ENCODE measurements at places on chromosomes 1 and 21.

GRCh38 chr21:31294691-31295090, 49.4 kb downstream of the TIAM1 start:
- no peak for DNase-seq

- DNase-seq, result peak; percentile 40
Measured at GRCh38 chr1:30929135-30929889, 20.8 kb upstream of the SDC3 start.

DNA sequence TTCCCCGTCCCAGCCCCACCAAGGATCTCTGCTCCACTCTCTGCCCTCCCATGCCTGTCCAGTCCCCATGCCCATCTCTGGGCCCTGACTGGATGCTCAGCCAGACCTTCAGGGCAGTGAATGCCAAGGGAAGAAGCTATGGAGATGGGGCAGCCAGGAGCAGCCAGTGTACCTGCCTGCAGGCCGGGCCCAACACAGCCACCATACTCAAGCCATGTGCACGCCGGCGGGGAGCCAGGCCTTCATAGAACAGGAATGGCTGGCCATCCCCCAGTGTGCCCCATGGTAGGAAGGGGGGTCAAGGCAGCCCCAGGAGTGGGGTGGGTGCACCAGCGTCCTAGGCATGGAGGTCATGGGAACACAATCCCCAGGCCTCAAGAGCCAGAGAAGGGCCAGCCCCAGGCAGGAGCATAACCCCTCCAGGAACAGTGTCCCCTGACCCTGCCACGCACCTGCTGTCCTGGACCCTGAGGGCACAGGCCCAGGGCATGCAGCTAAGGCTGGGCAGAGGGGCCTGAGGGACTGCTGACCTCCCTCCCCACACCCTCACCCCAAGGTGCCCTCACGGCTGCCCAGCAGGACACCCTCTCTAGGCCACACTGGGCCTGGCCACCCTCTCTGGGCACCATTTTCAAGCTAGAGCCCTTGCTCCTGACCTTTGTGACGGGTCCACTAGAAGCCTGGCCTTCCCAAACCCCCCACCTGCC, 20.3 kb upstream of the ARF1 start:
- no peak for DNase-seq

DNA sequence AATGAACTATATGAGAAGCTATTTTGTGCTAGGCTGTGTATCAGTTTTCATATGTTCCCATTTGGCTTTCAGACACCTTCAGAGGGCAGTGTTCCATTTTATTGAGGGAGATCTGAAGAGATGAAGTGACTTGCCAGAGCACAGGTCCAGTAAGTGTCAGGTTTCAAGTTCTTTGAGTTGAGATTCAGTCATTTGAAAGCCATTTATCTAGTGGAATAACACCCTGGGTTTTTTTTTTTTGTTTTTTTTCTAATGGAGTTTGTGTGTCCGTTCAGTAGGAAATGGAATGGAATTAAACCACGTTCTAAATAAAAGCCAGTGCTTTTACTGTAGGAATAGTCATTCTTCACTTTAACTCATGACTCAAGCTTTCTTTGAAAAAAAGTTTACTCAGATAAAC, 652.9 kb upstream of the USP24 start:
- peak; percentile 7 for DNase-seq

GRCh38 chr21:26041431-26042180, 129.0 kb downstream of the APP start:
- no peak for DNase-seq

GRCh38 chr1:155967341-155968050, 10.9 kb downstream of the ARHGEF2 start:
- DNase-seq, result no peak

DNA sequence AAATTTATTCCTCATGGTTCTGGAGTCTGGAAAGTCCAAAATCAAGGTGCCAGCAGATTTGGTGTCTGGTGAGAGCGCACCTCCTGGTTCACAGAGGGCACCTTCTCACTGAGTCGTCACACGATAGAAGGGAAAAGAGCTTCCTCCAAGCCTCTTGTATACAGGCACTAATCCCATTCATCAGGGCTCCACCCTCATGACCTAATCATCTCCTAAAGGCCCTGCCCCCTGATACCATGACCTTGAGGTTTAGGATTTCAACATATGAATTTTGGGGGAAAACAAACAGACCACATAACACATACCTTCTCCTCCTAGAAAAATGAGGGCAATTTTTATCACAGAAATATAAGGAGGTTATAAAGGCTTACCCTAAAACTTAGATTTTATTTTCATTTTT, 88.0 kb upstream of the NFIA start:
- DNase-seq, result no peak

DNA sequence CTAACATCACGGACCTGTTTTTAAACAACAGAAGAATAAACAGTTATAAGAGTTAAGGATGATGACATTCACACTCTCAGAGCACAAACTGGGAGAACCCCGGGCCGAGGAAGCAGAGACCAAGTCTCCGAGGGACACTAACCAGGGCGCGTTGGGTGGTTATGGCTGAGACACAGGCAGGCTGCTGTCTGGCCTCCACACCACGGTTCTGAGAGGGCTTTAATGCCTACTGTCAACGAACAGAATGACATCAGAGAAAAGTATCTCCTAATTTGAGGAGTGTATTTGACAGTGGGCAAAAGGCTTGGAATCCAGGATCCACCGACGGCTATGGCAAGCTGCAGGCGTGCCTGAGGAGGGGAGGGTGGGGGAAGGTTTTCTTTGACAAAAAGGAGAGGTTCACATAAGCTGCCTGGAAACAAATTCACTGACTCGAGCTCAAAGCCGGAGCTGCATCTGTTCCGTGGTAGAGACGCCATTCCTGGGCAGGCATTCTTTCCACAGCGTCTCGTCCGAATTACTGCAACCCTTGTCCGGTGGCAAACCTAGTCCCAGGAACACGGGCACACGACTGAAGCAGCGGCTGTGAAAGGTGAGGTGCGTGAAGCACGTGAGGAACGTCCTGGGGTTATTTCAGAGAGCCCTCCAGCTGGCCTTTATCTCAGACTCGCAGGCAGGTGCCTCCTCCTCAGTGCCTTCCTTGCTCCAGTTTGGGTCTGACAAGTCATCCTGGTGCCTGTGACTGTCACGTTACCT, 9.4 kb downstream of the POFUT2 start:
- no peak for DNase-seq

GRCh38 chr1:11100149-11100493, 452 bp upstream of the EXOSC10 start:
- no peak for DNase-seq

GRCh38 chr1:174982971-174983689, 16.6 kb upstream of the CACYBP start:
- peak; percentile 66 for DNase-seq

DNA sequence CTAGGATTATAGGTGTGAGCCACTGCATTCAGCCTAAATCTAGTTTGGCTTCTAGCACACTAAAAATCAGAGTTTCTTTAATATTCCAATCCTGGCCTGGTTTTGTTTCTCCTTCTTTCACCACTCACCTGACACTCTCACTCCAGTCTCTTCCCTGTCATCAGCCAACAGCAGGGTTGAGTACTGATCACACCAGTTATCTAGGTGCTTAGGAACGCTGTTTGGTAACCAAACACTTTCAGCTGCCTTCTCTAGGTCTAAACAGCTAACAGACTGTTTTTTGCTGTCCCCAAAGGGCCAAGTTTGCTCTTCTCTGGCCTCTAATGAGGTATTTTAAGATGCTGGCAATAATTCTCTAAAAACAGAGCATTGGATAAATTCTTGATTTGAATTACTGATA, 17.7 kb upstream of the FRRS1 start:
- no peak for DNase-seq
